ENCODE measurements at places on chromosomes 7 and 10. TPM values are rescaled to one million over a fixed set of nuclear protein-coding genes. Genes with fewer than 3 reads are reported as not detected.

DNA sequence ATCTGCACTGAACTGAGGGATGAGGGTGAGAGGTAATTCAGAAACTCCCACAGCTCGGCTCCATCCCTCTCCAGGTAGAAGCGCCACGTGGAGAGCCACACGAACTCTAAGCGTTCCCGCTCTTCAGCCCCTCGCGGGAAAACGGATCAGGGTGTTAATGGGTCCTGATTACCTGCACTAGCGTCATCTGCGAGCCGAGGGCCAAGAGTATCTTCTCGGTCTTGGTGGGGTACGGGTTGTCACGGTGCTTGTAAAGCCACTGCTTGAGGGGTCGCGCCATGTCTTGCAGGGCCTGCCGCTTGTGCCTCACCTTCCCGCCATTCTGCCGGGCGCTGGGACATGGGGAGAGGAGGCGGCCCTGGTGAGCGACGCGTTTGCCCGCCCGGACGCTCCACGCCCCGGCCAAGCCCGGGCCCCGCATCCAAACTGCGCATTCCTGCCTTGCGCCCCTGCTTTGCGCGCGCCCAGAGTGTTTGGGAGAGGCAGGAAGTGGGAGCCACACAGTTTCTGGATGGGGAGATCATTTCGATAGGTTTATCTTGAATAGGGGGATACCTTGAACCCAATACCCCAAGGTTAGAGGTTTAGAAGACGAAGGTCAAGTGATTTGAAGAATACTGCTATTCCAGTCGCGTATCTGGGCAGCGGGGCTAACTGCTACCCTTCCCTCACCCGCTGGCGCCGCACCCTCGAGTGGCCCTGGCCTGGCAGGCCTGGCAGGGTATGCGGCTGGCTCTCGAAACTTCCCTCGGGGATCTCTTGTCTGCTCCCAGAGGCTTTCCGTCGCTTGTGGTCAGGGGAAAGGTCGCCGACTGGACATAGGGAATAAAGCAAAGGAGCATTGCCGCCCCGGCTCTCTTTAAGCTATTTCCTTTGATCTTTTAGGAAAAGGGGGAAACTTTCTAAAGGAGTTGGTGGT, 4.2 kb downstream of the MKX start:
- H3K27ac ChIP-seq = no peak overlapping the region
- H3K4me1 ChIP-seq = no peaks in the 10 kb centered on the region
- DNase-seq = no peak
- no peaks in the 10 kb centered on the region for H3K27me3 ChIP-seq

- H3K36me3 ChIP-seq = 0 out of 2 replicates have a peak, but pooled peaks cover 7% of the 10 kb centered on the region
- no peaks in the 10 kb centered on the region for H3K27me3 ChIP-seq
- H3K4me1 ChIP-seq = peaks cover 9% of the 10 kb centered on the region
Observed at GRCh38 chr7:2965301-2965700, 78.4 kb downstream of the CARD11 start.

- H3K27ac ChIP-seq = no peak overlapping the region
- no peaks in the 10 kb centered on the region for H3K4me1 ChIP-seq
- no peaks in the 10 kb centered on the region for H3K36me3 ChIP-seq
- DNase-seq = no peak
- no peak overlapping the region for H3K4me3 ChIP-seq
Observed at GRCh38 chr10:131726076-131726880, 174.5 kb upstream of the PPP2R2D start.

- no peak overlapping the region for H3K27ac ChIP-seq
- no peak for DNase-seq
- no peak overlapping the region for H3K4me3 ChIP-seq
- H3K27me3 ChIP-seq = no peaks in the 10 kb centered on the region
- H3K36me3 ChIP-seq = no peaks in the 10 kb centered on the region
Observed at GRCh38 chr7:3234851-3235250, 66.2 kb upstream of the SDK1 start.

The PNLIPRP2 gene
- not detected for total RNA-seq

The MINDY4 gene
- total RNA-seq = 14.8 TPM

The RARRES2 gene
- total RNA-seq = not detected

The CHRM2 gene
- total RNA-seq = 0.17 TPM
